GF-D8 (cell line): ENCODE measurements at places on chromosomes 2 and 18.

DNA sequence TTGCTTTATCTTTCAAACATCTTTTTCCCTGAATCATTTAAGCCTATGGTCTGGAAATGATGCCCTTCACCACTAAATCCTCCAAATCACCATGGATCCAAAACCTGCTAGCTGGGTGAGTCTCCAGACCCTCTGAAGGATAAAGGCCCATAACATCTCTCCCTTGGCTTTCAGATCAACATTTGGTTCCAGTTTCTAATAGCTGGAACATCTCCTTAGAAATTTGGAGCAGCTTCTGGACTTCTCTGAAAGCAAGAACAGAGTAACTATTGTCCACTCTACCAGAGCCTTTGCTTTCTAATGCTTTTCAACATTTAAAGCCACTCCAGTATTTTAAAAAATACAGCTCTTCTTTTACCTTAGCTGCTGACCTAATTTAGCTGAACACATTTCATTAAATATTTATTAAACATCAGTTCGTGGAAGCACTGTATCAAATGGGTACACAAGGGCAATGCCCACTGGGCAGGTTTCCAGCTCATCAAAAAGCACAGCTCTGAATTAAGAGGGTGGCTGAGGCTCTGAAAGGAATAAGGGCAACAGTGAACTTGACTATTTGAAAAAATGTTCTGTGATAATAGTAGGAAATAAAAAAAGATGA is 75.3 kb downstream of the GALNT3 start:
- no peak for DNase-seq

- no peak for DNase-seq
These were observed 698 bp upstream of the TMEM237 start for GRCh38 chr2:201644001-201644400.

- no peak for DNase-seq
These were observed 5.3 kb upstream of the G6PC2 start for GRCh38 chr2:168895771-168896170.

DNA sequence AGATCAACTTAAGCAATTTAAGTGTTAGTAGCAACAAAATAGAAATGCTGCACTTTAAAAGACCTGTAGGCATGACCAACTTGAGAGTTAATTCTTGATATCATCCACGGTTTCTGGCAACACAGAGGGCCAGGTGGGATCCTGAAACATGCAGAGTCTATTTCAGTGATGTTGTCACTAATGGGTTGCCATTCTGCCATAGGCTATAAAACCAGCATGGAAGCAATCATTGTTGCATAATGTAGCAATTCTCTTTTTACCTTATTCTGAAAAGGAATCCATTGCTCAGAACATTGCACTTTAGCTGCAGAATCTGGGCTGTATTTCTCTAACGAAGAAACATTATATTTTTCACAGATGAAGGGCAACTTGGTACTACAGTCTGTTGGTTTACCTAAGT is 53.9 kb upstream of the CD302 start:
- DNase-seq = no peak
